ENCODE measurements at places on chromosomes 3 and 15.

- peak; percentile 22 for DNase-seq
These were observed 46.9 kb upstream of the NEDD4 start for GRCh38 chr15:56040081-56041035.

- DNase-seq, result no peak
These were observed 70.6 kb upstream of the STT3B start for GRCh38 chr3:31462050-31462569.

DNA sequence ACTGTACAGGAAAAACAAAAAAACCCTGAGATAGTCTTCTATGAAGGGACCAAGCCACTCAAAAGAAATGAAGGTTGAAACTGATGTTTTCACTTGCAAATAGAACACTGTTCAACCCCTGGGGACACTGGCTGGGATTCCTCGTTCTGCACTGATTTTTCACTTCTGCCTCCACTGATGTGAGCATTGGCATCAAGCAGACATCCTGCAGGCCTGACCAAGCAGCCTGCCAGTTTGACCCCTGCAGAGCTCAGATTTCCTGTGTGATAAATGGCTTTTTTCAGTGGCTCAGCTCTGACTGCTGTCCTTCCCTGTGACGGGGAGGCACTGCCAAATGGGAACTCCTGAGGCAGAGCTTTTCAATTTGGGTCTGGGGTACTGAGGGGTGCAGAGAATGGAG, 50.0 kb downstream of the RASGRP1 start:
- no peak for DNase-seq

DNA sequence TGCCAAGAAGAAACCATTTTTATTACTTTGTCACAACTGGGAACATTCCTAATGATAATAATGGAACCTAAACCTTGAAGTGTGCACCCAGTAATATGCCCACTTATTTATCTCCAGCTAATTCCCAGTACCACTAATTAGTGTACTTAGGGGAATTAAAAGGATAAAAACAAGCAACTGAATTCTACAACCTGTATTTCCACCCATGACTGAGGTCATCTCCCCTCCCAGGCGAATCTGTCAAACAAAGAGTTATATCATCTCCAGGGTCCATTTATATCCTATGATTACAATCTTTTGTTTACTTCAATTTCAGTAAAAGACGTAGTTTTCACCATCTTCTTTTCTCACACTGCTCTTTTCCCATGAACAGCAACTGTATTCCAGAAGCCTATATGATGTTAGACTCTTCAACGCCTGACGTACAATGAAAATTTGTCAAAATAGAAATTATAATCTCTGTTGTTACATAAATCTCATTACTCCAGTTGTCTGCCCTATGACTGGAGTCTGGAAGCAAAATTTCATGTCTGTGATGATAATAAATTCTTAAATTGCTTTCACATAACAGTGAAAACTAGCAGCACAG, 177.6 kb downstream of the GOLIM4 start:
- DNase-seq, result no peak

GRCh38 chr3:97983933-97984491, 11.8 kb upstream of the RIOX2 start:
- DNase-seq, result no peak

DNA sequence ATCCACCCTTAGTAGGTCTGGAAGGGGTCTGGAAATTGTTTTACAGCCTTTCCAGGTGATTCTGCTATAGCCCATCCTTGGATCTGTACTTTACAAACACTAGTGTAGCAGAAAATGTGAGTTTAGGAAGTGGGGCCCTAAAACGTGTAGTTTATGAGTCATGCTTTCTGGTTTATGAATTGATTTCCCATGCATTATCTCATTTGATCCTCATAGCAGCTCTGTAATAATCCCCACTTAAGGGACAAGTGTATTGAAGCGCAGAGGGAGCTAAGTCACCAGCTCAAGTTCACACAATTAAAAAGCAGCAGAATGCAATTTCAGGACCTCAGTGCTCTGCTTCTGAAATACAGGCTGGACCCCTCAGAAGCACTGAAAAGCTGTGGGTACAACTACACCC, 22.7 kb upstream of the STARD5 start:
- DNase-seq, result no peak

DNA sequence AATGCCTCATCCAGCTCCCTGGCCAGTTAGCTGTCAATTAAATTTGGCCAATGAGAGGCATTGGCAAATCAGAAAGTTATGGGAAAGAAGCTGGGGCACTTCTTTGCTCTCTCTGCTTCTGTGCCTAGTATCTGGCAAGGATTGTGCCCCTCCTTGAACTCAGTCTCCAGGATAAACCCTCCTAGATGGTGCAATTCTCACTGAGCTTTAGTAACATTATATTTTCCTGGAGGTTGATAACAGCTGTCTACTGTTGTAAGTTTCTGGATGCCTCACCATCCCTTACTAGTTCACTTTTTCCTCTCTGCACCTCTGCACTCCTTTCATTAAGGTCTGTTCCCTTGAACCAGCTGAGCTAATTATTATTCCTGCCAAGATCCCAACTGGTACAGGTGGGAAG, 329.5 kb downstream of the MFSD1 start:
- no peak for DNase-seq

- no peak for DNase-seq
These were observed 15.8 kb downstream of the ILDR1 start for GRCh38 chr3:122006267-122006666.

GRCh38 chr3:13768453-13768852, 111.4 kb downstream of the WNT7A start:
- no peak for DNase-seq
